T-helper 22 cell (primary cell): ENCODE measurements at places on chromosomes 2 and 18.

DNA sequence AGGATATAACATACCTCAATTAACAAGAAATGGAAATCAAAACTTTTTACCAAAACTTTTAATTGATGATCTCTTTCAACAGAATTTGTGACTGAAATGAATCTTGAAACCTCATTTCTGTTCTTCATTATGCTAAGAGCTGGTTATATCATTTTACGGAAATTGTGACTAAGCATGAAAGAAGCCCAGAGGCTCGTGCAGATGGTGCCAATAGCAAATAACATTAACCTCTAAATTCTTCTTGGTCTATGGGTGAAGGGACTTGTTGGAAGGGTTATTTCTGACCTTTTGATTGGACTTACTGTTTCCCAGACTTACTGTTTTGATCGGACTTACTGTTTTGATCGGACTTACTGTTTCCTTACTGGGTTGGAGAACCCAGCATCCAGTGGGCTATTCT is 435.6 kb downstream of the TDRD15 start:
- no peak for DNase-seq

- DNase-seq = no peak
Observed at GRCh38 chr2:121052521-121052920, 232.5 kb downstream of the TFCP2L1 start.

DNA sequence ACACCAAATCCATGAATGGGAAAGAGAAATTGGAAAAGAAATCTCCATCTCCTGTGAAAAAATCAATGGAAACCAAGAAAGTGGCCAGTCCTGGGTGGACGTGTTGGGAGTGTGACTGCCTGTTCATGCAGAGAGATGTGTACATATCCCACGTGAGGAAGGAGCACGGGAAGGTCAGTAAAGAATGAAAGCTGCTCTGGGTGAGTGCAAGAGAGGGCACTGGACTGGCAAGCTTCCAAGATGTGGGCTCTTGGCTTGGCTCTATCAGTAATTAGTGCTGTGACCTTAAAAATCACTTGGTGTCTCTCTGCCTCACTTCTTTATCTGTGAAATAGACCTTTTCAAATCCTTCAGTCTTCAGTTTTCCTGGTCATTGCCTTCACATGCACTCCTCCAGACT is 89.0 kb downstream of the ZNF532 start:
- no peak for DNase-seq

GRCh38 chr2:213545964-213546475 is 261.8 kb downstream of the SPAG16 start:
- no peak for DNase-seq

DNA sequence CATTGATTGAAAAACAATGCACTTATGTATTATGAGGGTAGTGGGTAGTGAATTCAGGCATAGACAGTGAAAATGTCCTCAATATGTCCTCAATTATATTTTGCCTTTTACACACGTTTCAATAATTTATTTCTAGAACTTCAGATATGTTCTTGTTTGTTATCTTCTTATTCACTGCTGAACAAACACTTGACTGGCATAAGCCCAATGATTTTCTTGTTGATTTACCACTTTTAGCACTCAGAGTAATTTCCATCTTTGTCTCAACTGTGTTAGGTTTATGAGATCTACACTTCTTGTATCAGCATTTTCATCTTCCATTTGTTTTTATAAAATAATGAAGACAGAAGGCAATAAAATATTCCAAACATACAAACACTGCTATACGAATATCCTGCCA is 61.8 kb upstream of the DCC start:
- no peak for DNase-seq

- no peak for DNase-seq
Observed at GRCh38 chr2:235024191-235024860, 72.5 kb downstream of the SH3BP4 start.

DNA sequence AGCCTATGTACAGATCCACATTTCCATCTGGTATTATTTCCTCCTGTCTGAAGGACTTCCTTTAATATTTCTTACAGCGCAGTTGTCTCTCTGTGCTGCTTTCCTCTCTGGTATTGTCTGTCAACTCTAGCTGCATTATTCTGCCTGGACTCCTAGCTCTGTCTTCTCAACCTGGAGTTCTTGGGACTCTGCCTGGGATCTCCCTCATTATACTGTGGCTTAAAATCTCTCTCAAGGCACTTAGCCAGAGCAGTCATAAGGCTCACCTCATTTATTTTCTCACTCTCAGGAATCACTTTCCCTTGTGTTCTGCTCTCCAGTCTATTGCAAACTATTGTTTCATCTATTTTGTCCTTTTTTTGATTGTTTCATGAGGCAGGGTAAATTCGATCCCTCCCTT is 850.4 kb downstream of the ERBB4 start:
- no peak for DNase-seq

- no peak for DNase-seq
Observed at GRCh38 chr2:191512216-191512835, 165.6 kb upstream of the NABP1 start.

DNA sequence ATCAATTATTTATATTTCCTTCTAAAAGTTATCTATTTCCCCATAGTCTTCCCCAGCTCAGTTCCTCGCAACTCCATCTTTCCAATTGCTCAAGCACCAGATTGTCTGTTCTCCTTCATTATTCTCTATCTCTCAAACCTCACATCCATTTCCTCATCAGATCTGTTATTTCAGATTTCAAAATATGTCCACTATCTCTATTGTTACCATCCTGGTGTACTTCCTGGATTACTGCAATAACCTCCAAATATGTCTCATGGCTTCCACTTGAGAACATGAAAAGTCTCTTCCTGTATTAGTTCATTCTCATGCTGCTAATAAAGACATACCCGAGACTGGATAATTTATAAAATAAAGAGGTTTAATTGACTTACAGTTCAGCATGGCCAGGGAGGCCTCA is 641.7 kb upstream of the ZEB2 start:
- no peak for DNase-seq

DNA sequence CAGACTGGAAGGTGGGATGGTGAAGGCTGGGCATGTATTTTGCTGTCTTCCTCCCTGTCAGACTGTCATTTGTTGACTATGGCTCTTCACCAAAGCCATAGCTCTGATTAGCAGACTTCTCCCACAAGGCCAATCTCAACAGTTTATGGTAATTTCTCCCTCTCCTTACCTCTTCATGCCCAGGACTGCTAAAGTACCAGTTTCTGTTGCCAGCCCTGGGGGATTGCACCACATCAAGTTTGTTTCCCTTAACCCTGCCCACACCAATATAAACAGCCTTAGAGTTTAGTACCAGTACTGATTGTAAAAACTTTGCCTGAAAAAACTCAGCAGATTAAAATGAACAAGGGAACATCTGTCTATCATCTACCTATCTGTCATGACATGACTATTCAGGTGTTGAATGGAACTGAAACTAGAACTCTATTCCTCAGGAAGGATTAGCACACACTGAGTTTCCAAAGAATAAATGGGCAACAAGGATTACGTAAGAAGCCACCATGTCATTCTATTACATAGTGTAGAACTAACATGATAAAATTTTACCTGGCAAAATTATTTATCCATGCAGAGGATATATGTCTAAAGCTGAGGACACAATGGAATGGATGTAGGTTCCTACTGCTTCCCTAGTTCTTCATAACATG is 13.7 kb downstream of the FEZ2 start:
- DNase-seq = no peak
